ENCODE measurements at places on chromosomes 1 and 21.

DNA sequence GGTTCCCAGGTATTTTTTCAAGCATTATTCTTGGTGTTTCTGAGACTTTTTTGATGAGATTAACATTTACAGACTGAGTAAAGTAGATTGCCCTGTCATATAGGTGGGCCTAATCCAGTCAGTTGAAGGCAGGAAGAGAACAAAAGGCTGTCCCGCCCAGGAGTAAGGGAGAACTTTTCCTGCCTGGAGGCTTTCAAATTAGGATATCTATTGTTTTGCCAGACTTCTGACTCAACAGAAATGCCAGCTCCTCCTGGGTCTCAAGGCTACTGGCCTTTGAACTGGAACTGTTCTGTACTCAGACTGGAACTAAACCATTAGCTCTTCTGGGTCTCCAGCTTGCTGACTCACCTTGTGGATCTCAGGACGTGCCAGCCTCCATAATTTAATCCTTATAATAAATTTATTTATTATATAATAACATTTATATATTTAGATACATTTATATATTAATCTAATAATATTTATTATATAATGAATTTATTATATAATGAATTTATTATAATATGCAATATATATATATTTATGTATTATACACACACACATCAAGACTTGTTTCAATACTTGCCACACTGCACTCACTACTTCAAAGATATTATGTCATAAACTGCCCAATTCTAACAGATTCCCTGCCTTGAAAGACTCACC is 510.8 kb upstream of the B3GALT2 start:
- no peak for DNase-seq

GRCh38 chr1:244337839-244338238 is 113.9 kb downstream of the ADSS2 start:
- DNase-seq, result no peak

DNA sequence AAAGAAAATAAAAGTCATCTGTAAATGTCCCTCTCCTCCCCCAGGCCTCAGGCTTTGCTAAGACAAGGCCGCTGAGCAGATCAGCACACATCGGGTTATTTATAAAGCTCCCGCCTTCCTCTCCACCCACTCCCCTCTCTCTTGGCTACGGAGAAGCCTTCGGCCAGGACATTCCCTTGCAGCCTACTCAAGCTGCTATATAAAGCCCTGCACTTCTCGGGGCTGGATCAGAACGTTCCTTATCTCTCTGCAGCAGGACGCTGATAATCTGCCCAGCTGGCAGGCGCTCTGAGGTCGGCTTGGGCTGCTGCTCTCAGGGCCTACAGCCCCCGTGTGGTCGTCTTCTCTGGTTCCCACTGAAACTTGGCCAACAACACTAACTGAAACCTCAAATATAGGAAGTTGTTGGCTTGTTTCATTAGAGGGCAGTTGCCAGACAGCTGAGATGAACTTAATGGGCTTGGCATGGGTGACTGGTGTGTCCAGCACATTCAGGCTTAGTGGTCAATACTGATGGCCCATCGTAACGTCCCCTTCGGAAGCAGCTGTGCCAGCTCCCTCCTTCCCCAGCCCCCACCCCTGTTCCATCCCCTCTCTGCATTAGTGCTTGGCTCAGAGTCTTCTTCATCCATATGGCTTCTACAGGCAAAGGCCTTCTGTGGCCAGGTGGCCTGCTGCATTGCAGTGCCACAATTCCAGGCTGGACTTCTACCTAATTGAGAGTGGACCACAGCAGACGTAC is 64.6 kb downstream of the IER5 start:
- DNase-seq, result no peak

DNA sequence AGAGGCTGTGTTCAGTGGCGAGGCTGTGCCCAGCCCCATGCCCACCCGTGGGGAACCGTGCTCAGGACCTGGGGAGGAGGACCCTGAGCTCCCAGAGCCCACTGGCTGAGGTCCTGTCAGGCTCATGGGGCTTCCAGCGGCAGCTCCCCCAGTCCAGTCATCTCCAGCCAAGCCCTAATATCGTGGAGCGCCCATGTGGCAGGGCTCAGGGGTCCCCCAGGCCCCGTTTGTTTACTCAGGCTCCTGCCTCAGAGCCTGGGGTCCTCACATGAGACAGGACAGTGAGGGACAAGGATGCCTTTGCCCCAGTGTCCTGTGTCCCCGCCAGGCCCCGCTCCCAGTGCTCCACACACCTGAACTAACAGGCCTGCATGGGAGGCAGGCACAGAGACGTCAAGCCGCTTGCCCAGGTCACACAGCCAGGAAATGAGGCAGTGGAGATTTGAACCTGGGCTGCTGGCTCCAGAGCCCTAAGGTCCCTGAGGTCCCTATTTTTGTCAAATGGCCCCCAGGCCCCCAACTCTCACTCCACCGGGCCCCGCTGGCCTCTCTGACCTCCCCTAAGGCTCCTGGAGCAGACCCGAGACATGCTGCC is 100.7 kb upstream of the ACTRT2 start:
- DNase-seq, result no peak

GRCh38 chr1:219071209-219071608 is 102.5 kb upstream of the LYPLAL1 start:
- DNase-seq, result no peak

DNA sequence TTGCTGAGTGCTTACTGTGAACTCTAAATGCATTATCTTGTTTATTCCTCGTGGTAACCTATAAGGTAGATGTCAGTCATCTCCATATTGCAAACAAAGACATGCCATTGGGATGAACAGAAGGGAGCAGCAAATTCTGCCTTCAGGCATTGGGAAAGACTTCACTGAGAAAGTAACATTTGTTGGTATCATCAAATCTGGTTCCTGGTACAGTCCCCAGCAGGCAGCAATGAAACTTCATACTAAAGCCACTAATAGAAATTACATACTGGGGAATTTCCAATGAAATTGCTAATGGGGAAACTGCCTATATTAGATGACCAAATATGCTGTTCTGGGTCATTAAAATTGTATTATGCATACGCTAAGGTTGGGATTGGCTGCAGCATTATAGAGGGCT is 47.3 kb upstream of the ST6GALNAC5 start:
- no peak for DNase-seq

DNA sequence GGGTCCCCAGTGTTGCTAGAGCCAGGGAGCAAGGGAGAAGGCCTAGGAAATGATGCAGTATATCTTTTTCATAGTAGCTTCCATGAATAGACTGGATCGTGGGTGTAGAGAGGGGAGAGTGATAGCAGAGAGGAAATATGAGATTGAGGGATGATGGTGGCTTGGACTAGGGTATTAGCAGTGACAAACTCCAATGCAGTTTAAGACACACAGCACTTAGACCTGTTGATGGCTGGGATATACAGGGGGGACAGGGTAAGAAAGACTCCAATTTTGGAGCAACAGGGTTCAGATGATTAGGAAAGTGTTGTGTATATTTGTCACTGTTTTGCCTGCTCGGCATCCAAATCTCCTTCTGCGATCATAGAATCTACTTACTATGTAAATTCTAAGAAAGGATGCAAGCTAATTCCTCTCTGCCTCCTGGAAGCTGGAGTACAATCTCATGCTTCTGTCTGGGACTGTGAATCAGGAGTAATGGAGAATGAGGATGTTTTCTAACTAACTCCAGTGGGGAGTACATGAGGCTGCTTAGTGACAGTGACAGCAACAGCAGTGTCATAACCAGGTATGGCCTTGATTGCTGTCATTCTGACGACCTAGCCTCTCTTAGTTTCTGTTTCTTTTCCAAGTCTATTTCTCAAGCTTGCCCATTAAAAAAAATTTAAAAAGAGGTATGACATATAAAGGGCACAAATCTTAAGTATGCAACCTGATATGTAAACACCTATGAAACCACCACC is 47.5 kb downstream of the SYDE2 start:
- no peak for DNase-seq

DNA sequence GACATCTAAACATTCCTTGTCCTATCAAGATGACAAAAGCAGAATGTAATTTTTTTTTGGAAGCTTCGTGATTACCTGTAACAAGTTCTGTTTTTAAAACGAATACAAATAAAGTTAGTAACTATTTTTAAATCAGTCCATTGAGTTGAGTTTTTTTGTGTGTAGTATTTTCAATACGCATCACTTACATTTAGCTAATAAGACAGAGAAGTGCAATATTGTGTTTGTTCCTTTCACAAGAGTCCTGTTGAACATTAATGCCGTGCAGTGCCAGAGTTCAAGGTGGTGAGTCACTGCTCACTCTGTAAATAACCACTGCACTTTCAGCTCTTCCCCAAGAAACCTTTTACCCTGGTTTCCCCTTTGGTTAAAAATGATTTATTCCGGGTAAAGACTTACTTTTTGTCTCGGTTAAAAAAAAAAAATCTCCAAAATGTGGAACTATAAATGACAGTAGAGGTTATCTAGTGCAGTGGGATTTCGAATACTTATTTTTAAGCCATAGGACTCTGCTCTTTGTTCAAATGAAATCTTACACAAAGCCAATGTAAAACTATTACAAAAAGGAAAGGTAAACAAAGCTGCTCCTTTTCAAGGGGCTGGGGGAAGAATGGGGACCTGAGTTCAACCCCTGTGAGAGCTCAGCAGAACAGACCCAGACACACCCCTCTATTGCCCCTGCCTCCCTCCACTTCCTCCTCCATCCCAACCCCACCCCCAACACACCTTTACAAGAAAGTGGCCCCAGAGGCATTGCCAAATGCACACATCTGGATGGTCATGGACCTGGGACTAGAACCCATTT is 14.8 kb upstream of the NCMAP start:
- no peak for DNase-seq

- DNase-seq, result no peak
Observed at GRCh38 chr1:36303650-36304360, 2.4 kb upstream of the SH3D21 start.

DNA sequence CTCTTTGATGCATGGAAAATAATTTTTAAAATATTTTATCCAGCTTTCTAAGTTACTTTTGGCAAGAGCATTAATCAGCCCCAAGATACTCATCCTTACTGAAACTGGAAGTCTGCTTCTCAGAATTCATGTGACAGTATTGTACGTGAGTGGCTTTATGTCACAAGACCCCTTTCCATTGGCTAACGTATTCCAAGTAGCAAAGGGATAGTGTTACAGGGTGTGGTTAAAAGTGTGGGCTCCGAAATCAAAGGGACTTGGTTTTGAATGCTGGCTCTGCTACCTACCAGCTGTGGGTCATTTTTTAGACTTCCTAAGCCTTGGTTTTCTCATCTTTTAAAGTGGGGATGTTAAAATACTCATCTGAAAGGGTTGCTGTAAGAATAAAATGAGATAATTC is 91.7 kb downstream of the RHOU start:
- no peak for DNase-seq

GRCh38 chr1:99266726-99267125 is 2.4 kb downstream of the PLPPR4 start:
- no peak for DNase-seq

- no peak for DNase-seq
Observed at GRCh38 chr1:230255116-230255515, 171.0 kb downstream of the PGBD5 start.

DNA sequence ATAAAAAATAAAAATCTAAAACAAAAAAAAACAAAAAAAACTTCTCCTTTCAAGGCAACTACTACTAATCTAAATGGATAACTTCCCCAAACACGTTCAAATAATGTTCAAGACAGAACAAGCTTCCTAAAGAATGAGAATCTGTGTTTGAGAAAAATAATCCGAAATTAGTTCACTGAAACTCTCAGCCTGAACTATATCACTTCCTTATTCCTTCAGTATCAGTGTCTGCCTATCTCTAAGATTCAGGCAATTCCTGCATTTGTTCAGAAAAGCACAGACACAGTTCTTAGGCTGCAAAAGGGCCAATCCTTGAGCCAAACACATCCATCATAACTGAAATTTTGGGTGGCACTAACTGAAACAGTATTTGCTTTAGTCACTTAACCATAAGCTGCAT is 22.4 kb downstream of the DSTYK start:
- no peak for DNase-seq

DNA sequence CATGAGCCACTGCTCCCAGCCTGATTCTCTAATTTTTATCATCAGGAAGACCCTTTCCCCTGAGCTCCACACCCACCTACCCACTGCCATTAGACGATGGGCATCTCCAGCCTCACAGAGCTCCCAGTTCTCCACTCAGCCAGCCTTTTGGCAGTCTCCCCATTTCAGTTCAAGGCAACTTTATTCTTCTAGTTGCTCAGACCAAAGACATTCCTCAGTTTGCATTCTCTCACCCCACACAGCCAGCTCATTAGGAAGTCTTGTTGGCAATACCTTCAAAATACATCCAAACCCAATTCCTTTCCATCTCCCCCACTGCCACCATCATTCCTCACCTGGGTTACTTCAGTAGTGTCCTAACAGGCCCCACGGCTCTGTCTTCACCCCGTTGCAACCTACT is 53.4 kb upstream of the COX20 start:
- no peak for DNase-seq

DNA sequence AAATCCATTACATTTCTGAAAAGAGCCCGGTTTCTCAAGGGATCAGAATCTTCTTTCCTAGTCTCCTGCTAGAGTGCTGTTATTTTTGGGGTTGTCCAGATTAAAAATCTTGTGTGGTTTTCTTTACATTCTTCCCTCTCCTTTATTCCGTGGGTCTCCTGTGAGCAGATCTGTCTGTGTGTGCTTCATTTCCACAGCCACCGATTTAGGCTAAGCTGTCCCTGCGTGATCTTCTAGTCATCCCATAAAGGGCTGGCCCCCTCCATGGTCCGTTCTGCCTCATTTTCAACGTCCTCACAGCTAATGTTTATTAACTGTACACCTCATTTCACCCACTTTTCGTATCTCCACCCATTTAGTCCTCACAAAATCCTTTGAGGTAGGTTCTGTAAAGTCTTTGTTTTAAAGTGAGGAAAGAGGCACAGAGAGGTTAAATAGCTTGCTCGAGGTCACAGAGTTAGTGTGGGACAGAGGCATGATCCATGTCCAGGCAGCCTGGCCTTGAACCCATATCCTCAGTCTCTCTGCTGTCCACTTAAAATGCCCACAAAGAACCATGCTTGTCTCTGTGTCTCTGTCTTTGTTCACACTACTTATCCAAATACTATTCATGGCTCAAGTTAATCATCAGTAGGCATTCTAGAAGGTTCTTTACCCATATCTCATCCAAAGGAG is 38.2 kb upstream of the KIF1B start:
- no peak for DNase-seq

- DNase-seq, result no peak
Observed at GRCh38 chr1:77016386-77016985, 149.2 kb downstream of the ST6GALNAC5 start.

Measured in brain pericyte (primary cell).